Dermis lymphatic vessel endothelial cell (primary cell): ENCODE measurements at places on chromosomes 11 and 22. TPM values are rescaled to one million over a fixed set of nuclear protein-coding genes. Genes with fewer than 3 reads are reported as not detected.

The PDGFD gene
- total RNA-seq, result 58.6 and 81.8 TPM in 2 replicates

The RASD2 gene
- not detected in 2 replicates for total RNA-seq

The IRF7 gene
- 7.4 and 11.4 TPM in 2 replicates for total RNA-seq

The TTLL1 gene
- 9.2 TPM in 2 replicates for total RNA-seq
